ENCODE measurements at places on chromosomes 2 and 18.
A peak's percentile ranks its signal among the peaks of the same experiment; 100 is the strongest.

DNA sequence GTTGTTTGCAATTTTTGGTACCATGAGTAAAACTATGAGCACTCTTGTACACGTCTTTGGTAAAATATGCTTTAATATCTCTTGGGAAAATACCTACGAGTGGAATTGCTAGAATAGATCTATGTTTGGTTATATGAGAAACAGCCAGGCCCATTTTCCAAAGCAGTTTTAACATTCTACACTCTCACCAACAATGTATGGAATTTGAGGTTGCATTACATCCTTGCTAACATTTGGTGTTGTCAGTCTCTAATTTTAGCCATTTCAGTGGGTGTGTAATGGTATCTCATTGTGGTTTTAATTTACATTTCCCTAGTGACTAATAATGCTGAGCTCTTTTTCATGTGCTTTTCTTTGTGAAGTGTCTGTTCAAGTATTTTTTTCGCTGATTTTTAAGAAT, 118.9 kb upstream of the TCF4 start:
- peak; percentile 99 for DNase-seq

DNA sequence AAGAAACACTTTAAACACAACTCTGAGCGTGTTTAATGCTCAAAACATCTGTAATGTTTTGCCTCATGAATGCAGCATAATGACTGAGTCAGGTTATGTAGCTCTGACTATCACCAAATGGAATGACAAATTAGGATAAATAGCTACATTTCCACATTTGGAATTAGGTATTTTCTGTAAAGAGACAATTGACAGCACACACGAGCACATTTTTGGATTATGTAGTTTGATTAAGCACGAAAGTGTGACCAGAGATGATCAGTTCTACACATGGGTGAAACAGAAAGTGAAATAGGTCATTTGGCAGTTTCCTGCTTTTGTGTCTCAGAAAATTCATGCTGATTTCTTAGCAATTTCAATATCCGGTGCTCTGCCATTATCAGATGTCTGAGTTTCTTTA, 29.0 kb downstream of the LPIN1 start:
- peak; percentile 53 for DNase-seq

GRCh38 chr18:54558609-54559585, 32.1 kb upstream of the DYNAP start:
- DNase-seq = peak; percentile 2

DNA sequence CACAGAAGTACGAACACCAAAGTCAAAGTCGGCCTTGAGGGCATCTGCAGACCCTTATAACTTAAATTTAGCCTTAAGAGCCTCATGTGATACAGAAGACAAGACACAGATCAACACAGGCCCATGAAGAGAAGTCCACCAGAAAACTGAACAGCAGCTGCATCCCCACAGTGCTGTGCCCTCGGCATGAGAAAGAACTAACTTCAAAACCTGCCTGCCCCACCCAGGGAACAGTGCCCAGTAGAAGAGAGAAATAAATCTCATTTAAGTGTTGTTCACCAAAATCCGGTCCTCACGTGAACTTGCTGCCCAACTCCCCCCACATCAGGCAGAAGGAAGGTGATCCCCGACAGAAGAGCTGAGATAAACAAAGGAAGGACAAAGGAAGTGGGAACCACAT, 73.7 kb downstream of the PXDN start:
- DNase-seq = no peak

DNA sequence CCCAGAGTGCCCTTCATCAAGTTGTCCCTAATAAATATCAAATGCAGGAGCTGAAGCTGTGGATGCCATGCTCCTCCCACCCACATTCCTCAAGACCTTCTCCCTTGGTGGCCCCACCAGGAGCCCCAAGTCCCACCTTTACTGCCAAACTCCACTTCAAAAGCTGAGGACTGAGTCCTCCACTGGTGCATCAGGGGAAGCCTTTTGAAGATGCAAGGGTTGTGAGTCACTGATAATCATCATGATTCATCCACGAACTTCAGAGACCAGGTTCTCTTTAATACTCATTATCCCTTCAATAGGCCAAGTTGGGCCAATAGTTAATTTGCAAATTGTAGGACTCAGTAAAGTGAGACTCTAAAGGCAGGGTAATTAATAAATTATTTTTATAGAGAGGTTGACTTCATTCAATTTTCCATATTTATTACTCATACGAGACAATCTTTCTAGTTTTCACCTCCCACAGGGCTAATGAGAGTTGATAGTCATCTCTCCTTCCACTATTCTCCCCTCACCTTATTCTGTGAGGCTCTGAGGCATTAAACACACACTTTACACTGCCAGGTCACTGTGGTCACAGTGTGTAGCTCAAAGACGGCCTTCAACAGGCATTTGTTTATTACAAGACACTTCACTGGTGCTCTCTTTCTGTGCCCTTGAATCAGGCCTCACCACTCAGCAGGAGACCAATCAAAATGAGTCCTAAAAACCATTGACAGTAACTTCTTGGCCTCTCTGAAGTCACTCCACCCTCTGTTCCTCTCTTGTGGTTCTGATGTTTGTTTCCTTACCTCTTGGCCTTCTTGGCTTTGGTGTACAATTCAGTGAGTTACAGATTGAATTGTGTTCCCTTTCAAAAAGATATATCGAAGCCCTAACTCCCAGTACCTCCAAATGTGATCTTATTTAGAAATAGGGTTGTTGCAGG, 99.9 kb downstream of the TRIB2 start:
- DNase-seq = no peak

- peak; percentile 12 for DNase-seq
Observed at GRCh38 chr2:128692895-128693742, 374.5 kb upstream of the HS6ST1 start.

GRCh38 chr2:11876889-11877288, 130.5 kb downstream of the LPIN1 start:
- DNase-seq = no peak

- no peak for DNase-seq
Observed at GRCh38 chr2:238574490-238575271, 148.0 kb downstream of the ASB1 start.

DNA sequence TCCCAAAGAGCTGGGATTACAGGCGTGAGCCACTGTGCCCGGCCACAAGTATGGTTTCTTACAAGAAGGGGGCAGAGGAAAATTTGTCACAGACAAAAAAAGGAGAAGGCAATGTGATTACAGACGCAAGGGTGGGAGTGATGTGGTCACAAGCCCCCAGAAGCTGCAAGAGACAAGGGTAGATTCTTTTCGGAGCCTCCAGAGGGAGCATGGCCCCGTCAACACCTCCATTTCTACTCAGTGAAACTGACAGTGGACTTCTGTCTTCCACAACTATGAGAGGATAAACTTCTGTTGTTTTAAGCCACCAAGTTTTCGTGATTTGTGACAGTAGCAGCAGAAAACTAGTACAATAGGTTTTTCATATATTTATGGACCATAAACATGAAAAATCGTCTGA, 2.1 kb upstream of the TCF7L1 start:
- DNase-seq = peak; percentile 61

DNA sequence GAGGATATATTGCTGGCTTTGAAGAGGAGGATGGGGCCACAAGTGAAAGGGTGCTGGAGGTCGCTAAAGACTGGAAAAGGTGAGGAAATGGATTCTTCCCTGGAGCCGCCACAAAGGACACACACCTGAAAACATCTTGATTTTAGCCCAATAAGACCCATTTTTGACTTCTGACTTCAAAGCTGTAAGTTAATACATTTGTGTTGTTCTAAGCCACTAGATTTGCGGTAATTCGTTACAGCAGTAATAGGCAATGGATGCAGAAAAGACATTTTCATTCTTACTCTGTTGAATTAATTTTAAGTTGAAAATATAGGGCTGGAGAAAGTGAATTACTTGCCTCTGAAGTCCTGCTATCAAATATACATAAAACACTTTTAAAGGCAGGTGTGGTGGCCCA, 117.7 kb upstream of the RAB12 start:
- DNase-seq = no peak

GRCh38 chr2:101806123-101806522, 108.6 kb downstream of the MAP4K4 start:
- DNase-seq = peak; percentile 92

- DNase-seq = no peak
Observed at GRCh38 chr2:96537734-96538486, 1.4 kb downstream of the ARID5A start.

DNA sequence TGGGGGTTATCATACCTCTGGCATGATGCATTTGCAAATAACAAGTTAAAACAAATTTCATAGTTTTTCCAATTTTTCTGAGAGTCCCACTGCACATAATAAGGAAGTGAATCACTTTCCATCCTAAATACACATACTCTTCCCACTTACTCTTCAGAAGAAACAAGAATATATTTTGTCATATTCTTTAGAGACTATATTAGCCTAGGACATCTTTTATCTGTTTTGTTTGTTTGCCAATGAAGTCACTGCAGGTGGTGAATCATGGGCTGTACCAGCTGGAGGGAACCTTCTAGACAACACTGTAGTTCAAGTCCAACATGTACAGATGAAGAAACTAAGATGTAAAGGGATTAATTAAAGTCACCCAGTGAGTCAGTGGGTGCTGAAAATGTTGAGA, 116.8 kb downstream of the XIRP2 start:
- no peak for DNase-seq

GRCh38 chr18:33735428-33735827, 157.4 kb downstream of the ASXL3 start:
- no peak for DNase-seq

GRCh38 chr2:25236736-25237135, 68.4 kb upstream of the POMC start:
- no peak for DNase-seq

- no peak for DNase-seq
Observed at GRCh38 chr2:86229221-86229620, 30.0 kb downstream of the MRPL35 start.

DNA sequence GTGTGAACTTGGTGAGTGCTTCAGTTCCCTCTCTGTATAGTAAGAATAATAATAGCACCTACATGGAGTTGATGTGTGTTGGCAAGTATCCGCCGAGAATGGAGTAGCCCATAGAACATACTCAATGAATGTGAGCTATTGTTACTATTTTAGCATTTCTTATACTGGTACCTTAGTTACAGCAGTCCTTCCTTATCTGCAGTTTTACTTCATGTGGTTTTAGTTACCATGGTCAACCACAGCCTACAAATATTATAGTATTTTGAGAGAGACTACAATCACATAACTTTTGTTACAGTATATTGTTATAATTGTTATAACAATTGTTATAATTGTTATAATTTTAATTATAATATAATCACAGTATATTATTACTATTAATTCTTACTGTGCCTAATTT, 152.5 kb upstream of the RASGRP3 start:
- DNase-seq = no peak

DNA sequence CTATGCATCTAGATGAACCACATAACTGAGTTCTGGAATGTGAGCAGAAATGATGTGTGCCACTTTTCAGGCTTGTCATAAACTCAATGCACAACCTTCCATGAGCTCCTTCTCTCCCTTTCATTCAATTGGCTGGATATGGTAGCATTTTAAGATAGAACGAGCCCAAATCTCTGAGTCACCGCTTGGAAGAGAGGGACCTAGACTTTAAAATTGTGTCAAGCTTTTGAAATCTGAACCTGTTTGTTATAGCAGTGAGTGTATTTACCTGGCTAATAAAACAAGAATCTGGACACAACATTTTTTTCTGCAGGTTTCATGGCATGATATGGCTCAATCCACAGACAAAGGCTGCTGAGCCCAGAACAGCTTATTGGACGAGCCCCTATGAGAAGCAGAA, 297.8 kb upstream of the SPRED2 start:
- DNase-seq = no peak

- DNase-seq = no peak
Observed at GRCh38 chr2:216932113-216932862, 72.4 kb upstream of the TNP1 start.

DNA sequence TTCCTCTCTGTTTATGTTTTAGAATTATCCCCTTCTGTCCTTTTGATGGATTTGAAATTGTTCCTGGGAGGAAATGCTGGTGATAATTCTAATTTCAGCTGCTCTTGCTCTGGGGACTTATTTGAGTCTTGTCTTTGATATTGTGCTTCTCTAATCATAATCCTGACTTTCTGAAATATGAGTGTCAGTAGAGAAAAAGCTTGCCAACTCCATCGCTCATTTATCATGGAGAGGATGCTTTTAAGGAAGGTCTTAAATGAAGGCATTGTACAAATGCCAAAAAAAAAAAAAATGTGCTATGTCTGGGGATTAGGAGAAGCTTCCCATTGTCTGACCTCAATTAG, 159.5 kb downstream of the NYAP2 start:
- no peak for DNase-seq

- no peak for DNase-seq
Observed at GRCh38 chr2:1603521-1603920, 140.8 kb downstream of the PXDN start.

GRCh38 chr2:28869494-28870145, 489 bp downstream of the TRMT61B start:
- peak; percentile 0 for DNase-seq

DNA sequence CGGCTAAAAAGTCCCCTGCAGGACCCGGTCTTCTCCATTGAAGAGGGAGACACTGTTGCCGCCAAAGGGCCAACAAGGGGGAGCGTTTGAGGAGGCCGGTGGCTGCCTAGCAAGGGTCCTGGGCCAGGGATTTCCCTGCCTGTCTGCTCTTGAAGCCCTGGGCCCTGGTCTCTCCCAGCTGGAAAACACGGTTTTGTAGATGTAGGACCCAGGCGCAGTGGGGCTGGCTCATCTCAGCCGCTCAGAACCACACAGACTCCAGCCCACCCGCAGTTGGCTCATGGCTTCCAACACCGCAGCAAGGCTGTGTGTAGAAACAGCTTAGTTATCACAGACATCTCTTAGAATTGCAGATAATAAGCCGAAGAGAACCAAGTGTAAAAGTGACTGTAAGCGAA, 57.1 kb upstream of the TWIST2 start:
- peak; percentile 51 for DNase-seq

DNA sequence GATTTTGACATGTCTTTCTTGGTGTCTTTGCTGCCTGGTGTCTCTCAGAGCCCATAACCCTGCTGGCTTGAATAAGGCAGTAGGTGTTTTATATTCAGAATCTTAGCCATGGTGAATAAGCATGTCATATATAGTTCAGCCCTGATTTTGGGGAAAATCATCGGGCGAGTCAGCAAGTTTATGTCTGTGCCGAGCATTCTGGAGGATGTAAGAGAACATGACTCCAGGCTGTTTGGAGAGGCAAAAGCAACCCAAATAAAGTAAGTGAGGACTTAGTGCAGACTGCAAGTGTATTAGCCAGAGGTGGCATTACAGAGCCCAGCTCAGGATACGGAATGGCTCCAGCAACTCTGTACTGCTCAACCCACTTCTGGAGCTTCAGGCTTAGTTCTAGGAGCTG, 50.3 kb downstream of the TCF7L1 start:
- DNase-seq = peak; percentile 25

- DNase-seq = no peak
Observed at GRCh38 chr2:10239561-10239967, 63.1 kb upstream of the HPCAL1 start.

DNA sequence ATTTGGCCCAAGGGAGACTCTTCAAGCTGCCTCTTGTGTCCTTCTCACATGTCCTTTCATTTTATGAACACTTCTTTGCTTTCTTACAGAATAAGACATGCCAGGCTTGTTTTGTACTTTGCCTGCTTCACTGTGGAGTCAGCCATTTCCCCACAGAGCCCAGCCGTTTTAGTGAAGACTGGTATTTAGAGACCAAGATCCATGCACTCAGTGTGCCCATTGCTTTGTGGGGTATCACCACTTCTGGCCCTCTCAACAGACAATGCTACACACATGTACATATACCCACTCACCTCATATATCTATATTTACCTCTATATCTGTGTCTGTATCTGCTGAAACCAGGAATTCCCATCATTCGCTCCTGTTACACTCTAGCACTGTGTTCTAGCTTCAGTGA, 74.1 kb downstream of the FARP2 start:
- DNase-seq = no peak

GRCh38 chr2:230156782-230157699, 62.7 kb downstream of the SP110 start:
- no peak for DNase-seq

GRCh38 chr2:29220506-29221270, 105.5 kb downstream of the CLIP4 start:
- DNase-seq = no peak
